PC-9 (cell line): ENCODE measurements at places on chromosomes 16 and 17. TPM values are rescaled to one million over a fixed set of nuclear protein-coding genes. Genes with fewer than 3 reads are reported as not detected.

DNA sequence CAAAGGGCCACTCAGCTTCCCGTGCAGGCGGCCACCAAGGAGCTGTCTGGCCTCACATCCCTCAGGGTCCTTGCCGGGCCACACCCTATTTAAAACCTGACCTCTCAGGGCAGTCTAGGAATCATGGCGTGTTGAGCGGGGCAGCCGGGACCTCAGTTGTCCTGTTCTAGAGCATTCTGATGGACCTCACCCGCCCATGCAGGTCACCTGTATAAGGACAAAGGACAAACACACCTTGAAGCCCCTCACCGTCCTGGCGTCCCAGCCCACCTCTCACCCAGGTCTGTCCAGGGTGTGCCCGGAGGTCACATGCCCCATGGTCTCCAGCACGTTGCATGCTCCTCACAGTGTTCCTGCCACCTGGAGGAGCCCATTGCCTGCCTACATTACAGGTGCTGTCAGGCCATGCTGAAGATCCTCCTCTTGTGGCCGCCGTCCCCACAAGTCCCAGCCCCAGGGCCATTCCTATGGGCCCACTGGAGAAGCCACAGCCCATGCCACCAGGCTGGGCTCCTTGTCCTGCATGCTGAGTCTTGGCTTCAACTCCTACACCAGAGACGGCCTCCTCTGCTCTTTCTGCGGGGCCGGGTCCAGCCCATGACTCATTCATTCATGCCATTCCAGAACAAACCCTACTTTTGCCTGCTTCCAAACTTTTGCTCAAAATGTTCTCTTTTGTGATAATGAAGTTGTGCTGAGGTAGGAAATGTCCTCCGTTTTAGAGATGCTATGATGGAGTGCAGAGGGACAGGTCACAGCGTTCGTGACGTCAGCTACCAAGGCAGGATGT lies 46.3 kb downstream of the PEMT start:
- DNase-seq, result no peak
- H3K27ac ChIP-seq, result no peak overlapping the region
- no peaks in the 10 kb centered on the region for H3K4me1 ChIP-seq
- H3K27me3 ChIP-seq, result no peaks in the 10 kb centered on the region
- no peak overlapping the region for H3K4me3 ChIP-seq

- H3K4me3 ChIP-seq, result no peak overlapping the region
- H3K27ac ChIP-seq, result no peak overlapping the region
These were observed 33.1 kb upstream of the HERPUD1 start for GRCh38 chr16:56898847-56899246.

Gene ADORA2B
- total RNA-seq, result 32.6 and 42.7 TPM in 2 replicates

GRCh38 chr16:66950971-66951790 lies 9.9 kb upstream of the CES3 start:
- no peaks in the 10 kb centered on the region for H3K36me3 ChIP-seq
- H3K4me1 ChIP-seq, result no peaks in the 10 kb centered on the region
- H3K4me3 ChIP-seq, result no peak overlapping the region
- H3K27me3 ChIP-seq, result no peaks in the 10 kb centered on the region
- H3K27ac ChIP-seq, result no peak overlapping the region
- no peak for DNase-seq

- H3K4me1 ChIP-seq, result peaks cover 10% of the 10 kb centered on the region; the same call in 1 of the 2 replicates
- H3K27ac ChIP-seq, result no peak overlapping the region
- H3K27me3 ChIP-seq, result no peaks in the 10 kb centered on the region
- H3K36me3 ChIP-seq, result no peaks in the 10 kb centered on the region
- H3K4me3 ChIP-seq, result no peak overlapping the region
These were observed 10.8 kb upstream of the RIPOR1 start for GRCh38 chr16:67517661-67518423.

Gene WSCD1
- not detected in 2 replicates for total RNA-seq

Gene CDH15
- not detected in 2 replicates for total RNA-seq

- no peak overlapping the region for H3K4me3 ChIP-seq
- DNase-seq, result no peak
- peaks cover 20% of the 10 kb centered on the region; the same call in 1 of the 2 replicates for H3K27me3 ChIP-seq
- no peak overlapping the region for H3K27ac ChIP-seq
- no peaks in the 10 kb centered on the region for H3K4me1 ChIP-seq
- no peaks in the 10 kb centered on the region for H3K36me3 ChIP-seq
These were observed 71.5 kb upstream of the MPHOSPH6 start for GRCh38 chr16:82241469-82242052.

Gene CLEC18B
- total RNA-seq, result 0.58 and 2.2 TPM in 2 replicates

Gene MT1M
- total RNA-seq, result not detected in 2 replicates

Gene KCTD13
- total RNA-seq, result 52.7 and 72.0 TPM in 2 replicates

Gene TNFRSF13B
- total RNA-seq, result not detected in 2 replicates

DNA sequence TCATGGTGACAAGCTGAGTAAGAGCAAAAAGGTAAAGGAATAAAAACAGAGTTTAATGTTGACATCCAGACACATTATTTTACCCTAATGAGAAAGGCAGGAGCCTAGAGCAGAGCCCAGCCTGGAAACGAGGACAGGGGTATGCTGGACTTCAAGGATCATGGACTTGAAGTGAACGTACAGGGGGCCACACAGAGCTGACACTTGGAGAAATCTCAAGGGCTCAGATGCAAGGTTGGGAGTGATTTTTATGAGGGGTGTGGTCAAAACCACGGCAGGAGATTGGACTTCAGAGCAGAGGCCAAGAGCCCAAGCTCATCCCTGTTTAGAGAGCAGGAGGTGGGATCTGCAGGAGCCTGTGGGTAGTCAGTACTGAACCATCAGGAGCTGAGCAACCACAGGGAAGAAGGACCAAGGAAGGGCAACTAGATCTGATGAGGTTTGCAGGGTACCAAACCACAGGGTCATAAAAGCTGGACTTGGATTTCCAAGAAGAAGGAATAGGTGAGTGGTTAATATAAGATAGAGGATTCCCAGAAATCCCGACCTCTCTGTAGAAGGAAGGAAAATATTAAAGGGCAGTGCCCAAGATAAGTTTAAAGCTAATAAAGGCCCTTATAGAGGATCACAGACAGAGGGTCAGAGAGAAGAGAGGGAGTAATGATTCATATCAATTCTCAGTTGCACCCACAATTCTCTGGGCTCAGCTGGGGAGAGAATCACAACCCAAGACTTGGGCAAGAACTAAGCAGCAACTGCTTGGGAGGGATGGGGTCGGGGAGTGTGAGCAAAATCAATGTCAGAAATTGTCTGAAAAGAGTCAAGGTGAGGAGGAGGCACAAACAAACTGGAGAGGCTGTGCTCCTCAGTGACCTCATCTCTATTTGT lies 331.7 kb downstream of the SOX9 start:
- no peaks in the 10 kb centered on the region for H3K36me3 ChIP-seq
- no peak overlapping the region for H3K27ac ChIP-seq
- no peak overlapping the region for H3K4me3 ChIP-seq

Gene SALL1
- not detected in 2 replicates for total RNA-seq

- no peaks in the 10 kb centered on the region for H3K36me3 ChIP-seq
- no peak within 1 kb of the TSS for H3K27ac ChIP-seq
- H3K27me3 ChIP-seq, result peaks cover 33% of the 10 kb centered on the region
- no peaks in the 10 kb centered on the region for H3K4me1 ChIP-seq
These were observed at the start of gene FOXF1 for GRCh38 chr16:86510465-86511261. Gene FOXF1, plus strand, starts transcription at chr16:86510527. Its CDS starts 43 bp downstream, at chr16:86510570.

DNA sequence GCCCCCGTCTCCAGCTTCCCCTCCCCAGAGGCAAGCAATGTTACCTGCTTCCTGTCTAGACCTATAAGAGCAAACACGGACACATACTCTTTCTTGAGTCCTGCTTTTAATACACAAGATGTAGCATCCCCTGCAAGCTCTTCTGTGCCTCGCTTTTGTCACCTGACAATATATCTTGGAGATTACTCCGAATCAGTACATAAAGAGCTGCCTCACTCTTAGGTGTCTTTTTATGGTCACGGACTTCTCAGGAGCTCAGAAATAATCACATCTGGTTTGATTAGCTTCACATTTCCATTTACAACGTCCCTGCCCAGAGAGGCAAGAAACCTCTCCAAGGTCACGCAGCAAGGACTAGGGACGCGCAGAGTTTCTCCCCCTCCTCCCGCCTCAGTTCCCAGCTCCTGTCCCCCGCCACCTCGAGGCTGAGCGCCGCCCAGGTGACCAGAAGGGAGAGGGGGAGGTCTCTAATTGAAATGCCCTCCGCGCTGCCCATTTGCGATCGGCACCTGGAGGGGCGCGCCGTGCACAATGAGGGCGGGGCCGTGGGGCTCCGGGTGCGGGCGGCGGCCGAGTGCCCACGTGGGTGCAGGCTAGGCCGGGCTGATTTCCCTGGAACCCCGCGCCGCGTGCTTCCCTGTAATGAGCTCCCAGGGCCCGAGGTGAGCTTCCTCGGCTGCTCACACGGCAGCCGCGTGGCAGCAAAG lies 13.8 kb upstream of the SEZ6 start:
- H3K4me3 ChIP-seq, result peak overlapping the region; percentile 8; the same call in 1 of the 2 replicates
- DNase-seq, result no peak
- no peaks in the 10 kb centered on the region for H3K4me1 ChIP-seq
- no peak overlapping the region for H3K27ac ChIP-seq

DNA sequence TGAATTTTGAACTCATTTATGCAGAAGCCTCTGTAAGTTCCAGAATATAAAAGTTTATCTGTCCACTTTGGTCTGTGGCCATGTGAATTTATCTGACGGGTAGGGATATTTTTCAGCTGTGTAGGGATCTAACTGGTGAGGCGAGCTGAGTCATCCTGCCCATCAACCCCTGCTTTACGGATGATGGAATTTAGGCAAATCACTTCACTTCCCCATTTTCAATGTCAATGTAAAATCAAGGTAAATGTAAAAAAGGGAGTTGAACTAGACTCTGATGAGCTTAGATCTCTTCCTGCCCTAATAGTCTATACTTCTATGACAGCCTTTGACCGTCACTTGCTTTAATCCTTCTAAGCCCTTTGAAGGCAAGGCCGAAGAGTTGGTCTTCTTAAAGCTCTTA lies 2.6 kb downstream of the SLC16A6 start:
- no peaks in the 10 kb centered on the region for H3K27me3 ChIP-seq
- H3K4me1 ChIP-seq, result peaks cover 20% of the 10 kb centered on the region
- H3K27ac ChIP-seq, result no peak overlapping the region
- no peak overlapping the region for H3K4me3 ChIP-seq
- no peak for DNase-seq
